NCI-H2081 (cell line): ENCODE measurements at places on chromosomes 2 and 18.

GRCh38 chr2:72949045-72949444 is 31.7 kb downstream of the EMX1 start:
- no peak for DNase-seq

DNA sequence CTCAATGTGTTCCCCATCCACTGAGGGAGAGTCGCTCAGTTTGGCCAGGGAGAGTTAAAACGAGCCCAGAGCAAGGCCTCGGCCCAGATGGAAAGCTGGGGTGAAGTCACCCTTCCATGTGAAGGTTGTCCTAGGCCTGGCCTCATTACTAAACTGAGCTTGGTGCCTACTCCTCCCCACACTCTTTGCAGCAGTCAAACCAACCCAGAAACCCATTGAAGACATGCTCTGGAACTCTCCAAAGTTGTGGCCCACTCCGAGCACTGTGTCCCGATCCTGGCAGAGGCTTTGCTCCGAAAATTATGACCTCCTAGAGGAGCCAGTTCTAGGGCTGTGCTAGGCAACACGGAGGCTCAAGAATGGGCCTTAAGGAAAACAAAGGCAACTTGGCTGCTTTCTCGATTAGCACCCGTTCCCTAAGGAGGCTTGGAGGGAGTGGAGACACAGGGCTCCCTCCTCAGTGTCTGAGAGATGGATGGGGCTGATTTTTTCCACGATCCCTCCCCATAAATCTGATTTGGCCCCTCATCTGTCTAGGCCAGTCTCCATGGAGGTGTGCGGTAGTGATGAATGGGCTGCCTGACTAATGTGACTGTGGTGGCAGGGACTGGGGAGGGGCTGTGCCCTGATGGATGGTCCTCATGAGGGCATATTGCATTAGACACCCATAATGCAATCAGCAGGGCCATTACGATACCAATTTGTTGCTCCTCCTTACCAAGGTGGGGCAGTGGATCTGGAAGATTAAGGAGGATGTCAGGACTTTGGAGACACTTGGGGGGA is 11.7 kb upstream of the CYP26B1 start:
- no peak for DNase-seq

DNA sequence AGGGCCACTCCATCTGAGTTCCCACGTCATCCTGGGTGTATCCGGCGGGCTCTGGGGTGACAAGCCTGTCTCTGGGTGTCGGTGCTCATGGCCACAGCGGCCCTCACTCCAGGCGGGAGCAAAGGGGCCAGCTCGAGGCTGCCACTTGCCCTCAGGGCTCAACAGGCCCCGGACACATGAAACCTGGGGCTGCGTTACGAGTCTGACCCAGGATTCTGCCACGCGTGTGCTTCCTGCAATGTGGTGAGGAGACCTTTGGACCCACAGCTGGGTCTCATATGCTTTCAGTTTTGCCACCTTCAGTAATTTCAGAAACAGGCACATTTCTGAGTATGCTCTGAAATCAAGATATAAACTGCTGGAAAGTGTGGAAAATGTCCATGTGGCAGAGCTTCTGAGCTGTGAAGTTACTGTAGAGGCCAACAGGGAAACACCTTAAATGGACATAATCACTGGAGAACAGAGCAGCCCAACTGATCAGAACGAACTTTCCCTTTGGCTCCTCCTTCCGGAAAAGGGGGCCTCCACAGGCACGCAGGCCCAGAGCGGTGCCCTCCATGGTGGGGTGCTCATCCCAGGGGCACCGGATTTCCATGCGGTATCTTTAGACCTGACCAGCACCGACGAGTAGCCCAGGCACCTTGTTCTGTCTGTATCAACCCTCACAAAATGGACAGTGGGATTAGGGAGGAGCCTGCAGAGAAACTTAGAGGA is 14.1 kb downstream of the PER2 start:
- DNase-seq, result no peak

DNA sequence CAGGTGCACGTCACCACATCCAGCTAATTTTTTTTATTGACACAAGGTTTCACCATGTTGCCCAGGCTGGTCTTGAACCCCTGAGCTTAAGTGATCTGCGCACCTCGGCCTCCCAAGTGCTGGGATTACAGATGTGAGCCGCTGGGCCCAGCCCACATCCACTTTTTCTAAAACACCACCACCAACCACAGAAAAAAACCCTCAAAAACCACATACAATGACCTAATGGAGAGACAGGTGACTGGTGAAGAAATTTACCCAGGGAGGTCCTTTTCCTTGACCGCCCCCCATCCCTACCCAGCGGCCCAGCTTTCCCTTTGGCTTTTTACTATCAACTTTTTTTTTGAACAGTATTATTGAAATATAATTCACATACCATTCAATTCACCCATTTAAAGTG is 47.9 kb downstream of the CACNB4 start:
- DNase-seq, result no peak
